ENCODE measurements at places on chromosomes 4 and X. TPM values are rescaled to one million over a fixed set of nuclear protein-coding genes. Genes with fewer than 3 reads are reported as not detected.

NUP62CL gene
- 3.5 TPM for total RNA-seq

FRG2 gene
- total RNA-seq, result not detected

POU3F4 gene
- total RNA-seq, result not detected

ARMCX4 gene
- 0.94 TPM for total RNA-seq

DCAF8L2 gene
- not detected for total RNA-seq

CFAP47 gene
- total RNA-seq, result not detected

OPRPN gene
- total RNA-seq, result not detected

ASB12 gene
- total RNA-seq, result not detected
